Foreskin keratinocyte (primary cell): ENCODE measurements at places on chromosomes 16 and 17.
A peak's percentile ranks its signal among the peaks of the same experiment; 100 is the strongest.

- DNase-seq = no peak
These were observed 9.8 kb upstream of the JUP start for GRCh38 chr17:41796121-41796895.

DNA sequence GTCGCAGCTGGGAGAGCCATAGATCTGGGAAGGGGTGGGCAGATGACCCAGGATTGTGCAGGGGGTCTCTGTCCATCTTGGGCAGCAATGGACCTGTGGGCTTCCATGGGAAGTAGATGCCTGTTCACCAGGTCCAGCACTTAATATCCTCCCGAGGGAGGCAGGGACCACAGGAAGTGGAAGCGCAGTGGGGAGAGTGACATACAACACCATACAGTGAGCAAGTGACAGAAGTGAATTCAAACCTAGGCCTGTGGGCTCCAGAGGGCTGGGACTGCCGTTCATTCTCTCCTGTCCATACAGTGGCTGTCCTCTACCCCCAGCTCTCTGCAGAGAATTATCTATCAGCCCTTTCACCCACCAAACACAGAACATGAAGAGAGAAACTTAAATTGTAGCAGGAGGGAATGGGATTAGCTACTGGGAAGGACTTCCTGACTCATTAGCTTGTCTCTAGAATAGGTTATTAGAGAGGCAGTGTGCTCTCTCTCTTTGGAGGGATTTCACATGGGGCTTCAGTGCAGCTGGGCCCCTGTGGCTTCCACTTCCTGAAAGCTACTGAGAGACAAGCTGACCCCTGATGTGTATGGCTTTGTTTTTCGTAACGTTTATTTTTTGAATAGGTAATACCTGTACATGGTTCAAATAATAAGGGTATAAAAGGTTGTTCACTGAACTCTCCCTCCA is 13.1 kb upstream of the SEZ6 start:
- DNase-seq = no peak

DNA sequence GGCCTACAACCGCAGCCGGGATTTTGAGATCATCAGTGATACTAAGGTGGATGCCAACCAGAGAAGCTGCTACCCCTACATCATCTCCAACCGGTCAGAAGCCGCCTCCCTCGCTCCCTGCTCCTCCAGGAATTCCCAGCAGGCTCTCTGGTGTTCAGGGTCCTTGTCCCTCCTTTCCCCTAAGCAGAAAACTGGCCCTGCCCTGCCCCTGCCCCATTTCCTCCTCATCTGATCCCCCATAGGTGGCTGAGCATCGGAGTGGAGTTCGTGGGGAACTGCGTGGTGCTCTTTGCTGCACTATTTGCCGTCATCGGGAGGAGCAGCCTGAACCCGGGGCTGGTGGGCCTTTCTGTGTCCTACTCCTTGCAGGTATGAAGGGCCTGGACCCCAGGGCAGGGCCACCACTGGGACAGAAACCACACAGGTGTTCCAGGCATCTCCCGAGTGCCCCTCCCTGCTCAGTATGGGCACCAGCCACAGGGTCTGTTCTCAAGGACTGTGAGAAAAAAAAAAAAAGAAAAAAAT is 29.8 kb downstream of the ANKRD40 start:
- no peak for DNase-seq

DNA sequence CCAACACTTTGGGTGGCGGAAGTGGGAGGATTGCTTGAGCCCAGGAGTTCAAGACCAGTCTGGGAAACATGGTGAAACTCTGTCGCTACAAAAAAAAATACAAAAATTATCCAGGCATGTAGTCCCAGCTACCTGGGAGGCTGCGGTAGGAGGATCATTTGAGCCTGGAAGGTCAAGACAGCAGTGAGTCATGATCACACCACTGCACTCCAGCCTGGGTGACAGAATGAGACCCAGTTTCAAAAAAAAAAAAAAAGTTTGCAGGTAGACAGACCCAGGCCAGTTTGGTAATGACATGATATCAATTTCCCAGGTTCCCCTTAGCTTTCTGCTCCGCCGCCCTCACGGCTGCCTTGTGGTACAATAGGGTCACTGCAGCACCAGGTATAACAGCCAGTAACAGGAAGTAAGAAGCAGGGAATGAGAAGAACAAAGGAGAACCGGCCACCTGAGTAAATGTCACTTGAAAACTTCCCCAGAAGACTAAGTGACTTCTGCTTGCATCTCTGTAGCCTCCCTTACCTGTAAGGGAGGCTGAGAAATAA is 201.2 kb upstream of the HSBP1 start:
- DNase-seq = no peak

GRCh38 chr16:13906168-13907089 is 13.5 kb upstream of the ERCC4 start:
- no peak for DNase-seq

DNA sequence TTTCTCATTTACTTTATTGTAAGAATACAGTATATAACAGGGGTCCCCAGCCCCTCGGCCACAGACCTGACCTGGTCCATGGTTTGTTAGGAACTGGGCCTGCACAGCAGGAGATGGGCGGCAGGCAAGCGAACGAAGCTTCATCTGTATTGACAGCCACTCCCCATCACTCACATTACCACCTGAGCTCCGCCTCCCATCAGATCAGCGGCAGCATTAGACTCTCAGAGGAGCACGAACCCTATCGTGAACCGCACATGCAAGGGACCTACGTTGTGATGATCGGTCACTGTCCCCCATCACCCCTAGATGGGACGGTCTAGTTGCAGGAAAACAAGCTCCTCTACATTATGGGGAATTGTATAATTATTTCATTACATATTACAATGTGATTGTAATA is 410.6 kb downstream of the SLC39A11 start:
- no peak for DNase-seq

DNA sequence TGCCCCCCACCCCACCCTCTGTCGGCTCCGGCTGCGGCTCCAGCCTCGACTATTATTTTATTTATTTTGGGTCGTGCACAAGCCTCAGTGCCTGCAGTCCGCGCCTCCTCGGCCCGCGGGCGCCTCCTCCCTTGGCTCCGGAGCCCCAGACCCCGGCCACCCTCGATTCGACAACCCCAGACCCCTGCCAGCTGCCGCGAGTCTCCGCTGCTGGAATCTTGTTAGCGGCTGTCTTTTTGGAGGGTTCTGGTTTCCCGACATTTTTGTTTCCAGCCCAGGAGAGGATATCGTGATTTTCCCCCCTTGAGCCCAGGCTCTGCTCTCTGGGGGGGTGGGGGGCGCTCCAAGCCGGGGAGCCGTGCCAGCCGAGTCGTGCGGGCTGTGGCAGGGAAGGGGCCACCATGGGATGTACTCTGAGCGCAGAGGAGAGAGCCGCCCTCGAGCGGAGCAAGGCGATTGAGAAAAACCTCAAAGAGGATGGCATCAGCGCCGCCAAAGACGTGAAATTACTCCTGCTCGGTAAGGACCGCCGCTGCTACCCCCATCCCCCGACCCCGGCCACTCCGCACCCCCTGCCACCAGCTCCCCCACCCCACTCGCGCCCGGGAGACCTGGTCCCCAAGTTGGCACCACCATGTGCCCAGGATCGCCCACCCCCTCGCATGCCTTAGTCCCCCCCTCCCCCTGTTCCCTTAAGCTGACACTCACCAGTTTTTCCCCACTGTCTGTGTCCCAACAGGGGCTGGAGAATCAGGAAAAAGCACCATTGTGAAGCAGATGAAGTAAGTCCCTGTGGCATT is 746 bp downstream of the GNAO1 start:
- no peak for DNase-seq

DNA sequence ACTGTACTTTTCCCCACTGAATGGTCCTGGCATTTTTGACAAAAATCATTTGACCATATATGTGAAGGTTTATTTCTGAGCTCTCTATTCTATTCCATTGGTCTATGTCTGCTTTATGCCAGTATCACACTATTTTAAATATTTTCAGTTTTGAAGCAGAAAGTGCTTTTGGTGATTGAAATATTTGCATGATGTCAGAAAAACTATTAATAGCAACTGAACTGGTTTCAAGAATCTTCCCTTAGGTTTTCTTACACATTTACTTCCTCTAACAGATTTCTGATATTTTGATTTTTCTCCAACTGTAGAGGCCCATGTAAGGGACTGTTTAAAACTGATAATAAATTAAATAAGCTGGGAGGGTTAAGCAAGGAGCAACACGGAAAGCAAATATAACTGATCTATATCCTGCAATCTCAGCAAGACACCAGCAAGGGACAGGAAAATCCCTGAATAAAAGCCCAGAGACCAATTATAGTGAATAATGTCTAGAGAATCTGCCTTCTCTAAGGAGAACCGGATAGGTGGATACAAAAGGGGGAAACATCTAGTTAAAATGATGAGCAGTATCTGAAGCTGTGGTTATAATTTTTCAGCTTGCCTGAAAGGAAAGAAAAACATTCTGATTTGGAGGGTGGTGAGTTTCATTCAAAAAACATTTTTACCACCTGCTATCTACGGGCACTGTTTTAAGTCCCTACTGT is 80.9 kb upstream of the STAC2 start:
- no peak for DNase-seq

DNA sequence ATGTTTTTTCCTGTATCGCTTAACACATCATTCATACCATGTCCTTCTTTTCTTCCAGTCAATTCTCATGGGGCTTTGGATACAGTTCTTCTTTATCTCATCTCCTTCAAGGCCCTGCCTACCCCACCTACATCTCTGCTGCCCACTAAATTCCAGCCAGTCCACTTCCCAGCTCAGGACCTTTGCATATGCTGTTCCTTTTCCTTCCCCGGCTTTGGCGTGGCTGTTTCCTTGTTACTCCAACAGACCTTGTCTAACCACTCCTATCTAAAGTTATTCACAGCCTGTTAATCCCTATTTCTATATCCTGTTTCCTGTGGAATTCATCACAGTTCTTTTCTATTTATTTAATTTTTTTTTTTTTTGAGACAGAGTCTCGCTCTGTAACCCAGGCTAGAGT is 6.6 kb upstream of the STAT3 start:
- DNase-seq = no peak

GRCh38 chr17:3679531-3680126 is 11.0 kb downstream of the EMC6 start:
- DNase-seq = no peak

GRCh38 chr16:74577882-74578366 is 29.0 kb downstream of the GLG1 start:
- no peak for DNase-seq

- DNase-seq = no peak
These were observed 115.2 kb downstream of the LITAF start for GRCh38 chr16:11471548-11471947.

GRCh38 chr16:11016993-11017392 is 72.6 kb downstream of the CLEC16A start:
- peak; percentile 88 for DNase-seq

GRCh38 chr17:17129466-17129865 is 76.7 kb downstream of the PLD6 start:
- DNase-seq = no peak

GRCh38 chr17:58161566-58161965 is 5.2 kb upstream of the OR4D2 start:
- DNase-seq = no peak

- no peak for DNase-seq
These were observed 589.7 kb downstream of the CDH11 start for GRCh38 chr16:64532117-64532516.

DNA sequence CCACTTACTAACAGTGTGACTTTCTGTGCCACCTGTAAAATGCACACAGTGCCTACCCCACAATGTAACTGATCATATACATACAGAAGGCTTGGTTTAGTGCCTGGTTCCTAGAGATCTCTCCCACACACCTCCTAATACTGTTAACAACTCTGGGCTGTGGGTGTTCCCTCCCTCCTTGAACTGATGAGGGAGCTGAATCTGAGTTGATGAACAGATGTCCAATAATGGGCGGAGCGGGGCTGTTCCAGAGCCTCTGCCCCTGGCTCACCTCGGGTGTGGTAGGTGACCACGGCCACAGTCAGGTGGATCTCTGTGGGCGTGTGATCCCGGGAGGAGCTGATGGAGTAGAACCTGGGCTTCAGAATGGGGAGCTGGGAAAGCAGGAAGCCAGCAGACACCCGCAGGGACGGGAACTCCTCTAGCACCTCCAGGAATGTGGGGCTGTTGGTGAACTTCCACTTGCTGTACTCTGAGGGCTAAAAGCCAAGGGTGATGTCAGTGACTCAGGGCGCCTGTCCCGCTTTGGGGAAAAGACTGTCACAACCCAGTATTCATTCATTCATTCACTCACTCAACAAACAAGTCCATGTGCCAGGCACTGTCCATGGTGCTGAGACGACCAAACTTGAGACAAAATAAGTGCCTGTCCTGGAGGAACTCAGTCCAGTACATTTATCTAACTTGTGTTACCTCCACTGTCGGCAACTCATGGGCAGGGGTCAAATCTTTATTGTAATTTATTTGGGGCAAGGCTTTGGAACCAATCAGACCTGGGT is 37.6 kb downstream of the NOS2 start:
- no peak for DNase-seq

DNA sequence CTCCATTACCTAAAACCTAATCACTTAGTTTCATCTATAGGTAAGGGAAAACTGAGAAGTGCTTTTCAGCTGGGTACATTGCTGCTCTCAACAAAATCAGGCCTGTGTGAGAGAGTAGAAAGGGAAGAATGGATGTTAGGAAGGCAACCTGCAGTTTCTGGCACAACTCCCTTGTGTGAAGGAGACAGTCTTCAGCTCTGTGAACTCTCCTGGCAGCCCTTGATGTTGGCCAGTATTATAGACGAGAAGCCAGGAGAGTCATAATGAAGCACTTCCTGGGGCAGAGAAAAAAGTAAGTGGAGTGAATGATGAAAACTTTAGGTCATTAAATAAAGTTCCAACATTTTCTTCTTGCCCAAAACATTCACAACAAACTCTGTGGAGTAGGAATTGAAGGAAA is 260.1 kb downstream of the IRX3 start:
- DNase-seq = no peak

DNA sequence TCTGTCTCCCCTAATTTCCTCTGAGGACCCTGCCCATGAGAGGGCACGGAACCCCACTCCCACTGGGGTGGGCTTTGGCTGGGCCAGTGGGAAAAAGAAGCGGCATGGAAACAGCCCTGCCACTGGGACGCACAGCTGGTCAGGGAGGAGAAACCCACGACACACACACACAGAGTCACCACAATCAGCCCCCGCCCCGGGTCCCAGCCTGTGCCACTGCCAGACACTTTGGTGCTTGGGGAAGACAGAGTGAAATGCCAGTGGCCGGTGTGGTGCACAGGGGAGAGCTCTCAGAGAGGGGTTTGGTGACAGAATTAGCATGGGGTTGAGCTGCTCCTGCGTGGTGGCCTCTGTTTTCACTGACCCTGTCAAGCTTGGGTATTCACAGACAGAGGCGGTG is 30.7 kb upstream of the RNPS1 start:
- no peak for DNase-seq

DNA sequence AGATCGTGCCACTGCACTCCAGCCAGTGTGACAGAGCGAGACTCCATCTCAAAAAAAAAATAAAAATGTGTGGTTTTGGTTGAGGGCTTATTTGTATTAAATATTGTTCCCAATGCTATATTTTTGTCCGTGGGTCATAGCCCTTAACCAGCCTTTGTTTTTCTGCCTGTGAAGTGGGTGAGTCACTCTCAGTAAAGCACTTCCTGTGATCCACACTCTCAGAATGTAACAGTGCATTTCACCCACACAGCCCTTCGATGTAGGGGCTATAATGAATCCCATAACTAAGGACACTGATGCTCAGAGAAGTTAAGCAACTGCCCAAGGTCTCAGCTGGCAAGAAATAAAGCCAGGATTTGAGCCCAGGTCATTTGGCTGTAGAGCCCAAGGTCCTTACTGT is 34.7 kb upstream of the POLR3E start:
- DNase-seq = no peak

GRCh38 chr16:49556606-49557446 is 183.2 kb downstream of the C16orf78 start:
- DNase-seq = no peak

- no peak for DNase-seq
These were observed 488 bp upstream of the HAP1 start for GRCh38 chr17:41734949-41735313.

- no peak for DNase-seq
These were observed 3.1 kb downstream of the ADAD2 start for GRCh38 chr16:84194018-84194417.
